ENCODE measurements at places on chromosomes 6 and 20.
A peak's percentile ranks its signal among the peaks of the same experiment; 100 is the strongest.

DNA sequence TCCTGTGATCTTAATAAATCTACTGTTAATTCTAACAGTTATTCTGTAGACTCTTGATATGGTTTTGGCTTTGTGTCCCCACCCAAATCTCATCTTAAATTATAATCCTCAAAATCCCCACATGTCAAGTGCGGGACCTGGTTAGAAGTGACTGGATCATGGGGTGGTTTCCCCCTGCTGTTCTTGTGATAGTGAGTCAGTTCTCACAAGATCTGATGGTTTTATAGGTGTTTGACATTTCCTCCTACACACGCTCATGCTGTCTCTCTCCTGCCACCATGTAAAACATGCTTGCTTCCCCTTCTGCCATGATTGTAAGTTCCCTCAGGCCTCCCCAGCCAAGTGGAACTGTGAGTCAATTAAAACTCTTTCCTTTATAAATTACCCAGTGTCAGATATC, 10.5 kb upstream of the EPB41L2 start:
- no peak for DNase-seq

- no peak for DNase-seq
Observed at GRCh38 chr6:19333936-19334335, 503.2 kb upstream of the ID4 start.

DNA sequence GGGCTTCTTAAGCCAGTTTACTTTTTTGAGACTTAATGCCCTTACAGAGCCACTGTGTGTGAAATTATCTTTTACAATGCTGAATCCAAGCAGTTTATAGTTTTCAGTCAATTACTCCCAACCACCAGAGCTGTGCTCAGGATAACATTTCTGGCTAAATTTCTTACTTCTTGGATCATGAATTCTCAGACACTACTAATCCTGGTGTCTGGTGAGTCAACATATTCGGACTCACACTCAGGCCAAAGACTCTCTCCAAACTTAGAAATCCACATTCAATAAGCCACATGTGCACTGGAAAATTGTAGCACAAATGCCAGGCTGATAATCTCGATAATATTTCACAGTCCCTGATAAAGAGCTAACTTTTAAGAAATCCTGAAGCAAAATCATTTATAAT, 49.0 kb downstream of the PTPRT start:
- DNase-seq = no peak

DNA sequence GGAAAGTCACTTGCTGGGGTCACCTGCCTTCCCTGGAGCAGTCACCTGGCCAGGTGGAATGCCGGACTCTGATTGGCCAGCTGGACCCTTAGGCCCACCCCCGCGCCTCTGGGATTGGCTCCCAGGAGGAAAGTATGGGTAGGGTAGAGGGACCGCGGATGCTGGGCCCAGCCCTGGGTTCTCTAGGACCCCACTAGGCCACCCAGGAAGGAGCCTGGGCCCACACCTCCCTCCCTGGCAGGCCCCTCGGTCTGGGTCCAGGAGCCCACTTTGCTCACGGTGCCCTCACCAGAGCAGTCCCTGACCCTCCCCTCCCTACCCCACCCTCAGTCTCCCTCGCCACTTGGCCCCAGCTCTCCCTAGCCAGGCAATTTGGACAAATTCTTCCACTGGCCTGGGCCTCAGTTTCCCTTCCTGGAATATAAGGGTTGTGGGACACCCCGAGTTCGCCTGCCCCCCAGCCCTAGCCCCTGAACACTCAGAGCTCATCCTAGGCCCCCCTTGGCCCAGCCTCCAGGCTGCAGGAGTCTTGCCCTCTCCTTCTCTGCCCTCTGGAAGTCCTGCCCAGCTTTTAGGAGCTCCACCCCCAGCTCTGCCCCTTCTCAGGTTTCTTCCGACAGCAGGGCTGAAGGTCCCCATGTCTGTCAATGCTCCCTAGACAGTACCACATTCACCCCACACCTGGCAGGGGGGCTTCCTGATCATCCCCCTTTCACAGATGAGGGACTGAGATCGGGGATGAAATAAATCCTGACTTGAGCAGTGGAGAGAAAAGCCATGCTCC, 299.6 kb downstream of the TAF4 start:
- DNase-seq = no peak

DNA sequence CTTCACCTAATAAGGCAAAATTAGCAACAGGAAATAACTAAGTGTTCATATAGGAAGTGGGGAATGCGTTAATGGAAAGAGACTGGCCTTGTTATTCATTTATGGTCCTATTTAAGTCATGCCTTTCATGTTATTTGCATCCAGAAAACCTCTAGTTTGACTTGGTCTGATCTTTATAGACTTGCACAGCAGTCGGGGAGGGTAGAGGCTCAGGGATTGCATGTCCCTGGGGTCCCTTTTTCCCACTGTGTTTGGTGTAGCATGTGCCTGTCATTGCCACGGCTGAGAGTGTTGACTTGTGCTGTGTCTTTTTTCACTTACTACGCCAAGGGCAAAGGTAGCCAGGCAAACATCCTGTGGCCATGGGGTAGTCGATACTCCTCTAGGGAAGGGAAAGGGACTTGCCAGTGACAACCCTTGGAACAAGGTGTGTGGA, 105.4 kb upstream of the RIN2 start:
- no peak for DNase-seq

- DNase-seq = no peak
Observed at GRCh38 chr20:63346131-63347080, 14.7 kb downstream of the CHRNA4 start.

DNA sequence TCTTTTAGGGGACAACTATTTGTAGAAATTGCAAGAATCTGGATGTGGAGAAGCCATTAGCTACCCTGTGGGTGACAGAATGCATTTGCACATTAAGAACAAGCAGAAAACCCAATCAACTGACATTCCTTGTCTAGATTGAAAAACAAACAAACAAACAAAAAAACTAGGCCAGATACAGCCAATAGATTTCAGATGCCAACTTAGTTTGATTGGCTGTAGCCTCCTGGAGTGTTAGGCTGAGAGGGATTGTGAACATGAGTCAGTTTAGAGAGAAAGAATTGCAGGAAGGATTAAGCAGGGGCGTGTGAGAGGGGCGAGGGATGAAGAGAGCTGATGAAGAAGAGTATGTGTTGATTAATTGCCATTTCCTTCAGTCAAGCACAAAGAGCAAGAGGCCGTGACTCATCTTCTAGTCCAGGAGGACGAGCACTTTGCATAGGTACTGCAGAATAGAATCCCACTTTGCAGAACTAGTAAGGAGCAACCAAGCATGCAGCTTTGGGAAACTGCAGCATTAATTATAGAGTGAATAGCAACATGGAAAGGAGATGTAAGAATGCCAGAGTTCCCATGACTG, 188.0 kb upstream of the RAB32 start:
- no peak for DNase-seq

- no peak for DNase-seq
Observed at GRCh38 chr20:53819973-53820451, 226.4 kb upstream of the ZNF217 start.

DNA sequence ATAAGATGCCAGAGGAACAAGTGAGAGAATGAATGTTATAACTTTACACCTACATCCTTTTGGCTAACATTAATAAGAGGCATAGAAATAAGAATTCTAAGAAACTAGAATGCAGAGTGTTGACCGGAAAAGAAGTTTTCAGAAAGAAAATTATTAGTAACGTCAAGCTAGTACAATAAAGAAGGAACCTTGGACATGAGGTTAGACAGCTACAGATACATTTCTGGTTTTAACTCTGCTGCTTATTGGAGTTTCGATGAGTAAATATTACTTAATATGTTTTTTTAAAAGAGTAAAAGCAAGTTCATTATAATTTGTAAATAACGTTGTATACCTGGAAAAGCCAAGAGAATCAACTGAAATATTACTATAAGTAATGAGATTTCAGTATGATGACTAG, 22.7 kb downstream of the TAB2 start:
- DNase-seq = no peak

DNA sequence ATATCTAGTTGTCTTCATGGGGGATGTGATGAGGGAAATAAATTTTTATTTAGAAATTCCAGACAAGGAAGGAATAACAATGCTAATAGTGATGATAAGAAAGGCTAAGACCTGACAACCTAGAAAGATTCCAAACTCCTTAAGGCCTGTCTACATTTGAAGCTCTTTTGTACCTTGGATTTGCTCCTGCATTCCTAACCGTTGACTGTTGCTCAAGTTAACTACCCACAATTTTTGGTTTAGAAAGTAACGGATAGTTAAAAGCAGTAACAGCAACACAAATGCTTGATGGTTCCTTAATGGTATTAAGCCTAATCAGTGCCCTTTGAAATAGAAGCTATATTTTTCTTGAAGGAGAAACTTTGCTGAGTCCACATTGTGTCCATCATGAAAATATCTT, 52.9 kb downstream of the TRMT11 start:
- DNase-seq = no peak

GRCh38 chr20:61980647-61981583, 84.8 kb downstream of the TAF4 start:
- DNase-seq = no peak

- no peak for DNase-seq
Observed at GRCh38 chr6:85372188-85372914, 77.5 kb upstream of the NT5E start.

GRCh38 chr20:10061641-10062040, 26.9 kb downstream of the ANKEF1 start:
- no peak for DNase-seq

DNA sequence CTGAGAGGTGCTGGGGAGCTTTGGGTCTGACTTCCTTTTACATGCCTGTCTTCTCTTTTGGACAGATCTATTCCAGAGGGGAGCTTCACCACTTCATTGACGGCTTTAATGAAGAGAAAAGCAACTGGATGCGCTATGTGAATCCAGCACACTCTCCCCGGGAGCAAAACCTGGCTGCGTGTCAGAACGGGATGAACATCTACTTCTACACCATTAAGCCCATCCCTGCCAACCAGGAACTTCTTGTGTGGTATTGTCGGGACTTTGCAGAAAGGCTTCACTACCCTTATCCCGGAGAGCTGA, 13.1 kb downstream of the PRDM1 start:
- DNase-seq = no peak

DNA sequence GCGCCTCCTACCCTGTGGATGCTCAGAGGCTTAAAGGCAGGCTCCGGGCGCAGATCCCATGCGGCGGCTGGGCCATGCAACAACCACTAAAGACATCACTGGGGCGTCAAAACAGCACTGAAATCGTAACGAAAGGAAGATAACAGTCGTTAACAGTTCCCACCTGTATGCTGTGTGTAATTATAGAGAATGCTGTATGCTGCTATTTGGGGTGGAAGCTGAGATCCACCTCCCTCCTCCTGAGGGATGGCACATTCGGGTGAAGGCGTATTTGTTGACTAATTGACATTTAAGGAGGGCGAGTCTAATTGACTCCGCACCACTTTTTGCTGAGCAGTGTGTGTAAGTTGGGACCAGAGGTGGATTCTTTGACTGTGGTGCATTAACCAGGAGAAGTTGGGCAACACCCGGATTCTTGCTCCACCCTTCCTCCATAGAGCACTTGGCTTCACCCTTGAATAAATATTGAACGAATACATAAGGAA, 687 bp downstream of the SLC35A1 start:
- peak; percentile 29 for DNase-seq

- no peak for DNase-seq
Observed at GRCh38 chr6:114886670-114887436, 544.0 kb upstream of the HS3ST5 start.

GRCh38 chr6:104955927-104956730, 778 bp upstream of the LIN28B start:
- no peak for DNase-seq

DNA sequence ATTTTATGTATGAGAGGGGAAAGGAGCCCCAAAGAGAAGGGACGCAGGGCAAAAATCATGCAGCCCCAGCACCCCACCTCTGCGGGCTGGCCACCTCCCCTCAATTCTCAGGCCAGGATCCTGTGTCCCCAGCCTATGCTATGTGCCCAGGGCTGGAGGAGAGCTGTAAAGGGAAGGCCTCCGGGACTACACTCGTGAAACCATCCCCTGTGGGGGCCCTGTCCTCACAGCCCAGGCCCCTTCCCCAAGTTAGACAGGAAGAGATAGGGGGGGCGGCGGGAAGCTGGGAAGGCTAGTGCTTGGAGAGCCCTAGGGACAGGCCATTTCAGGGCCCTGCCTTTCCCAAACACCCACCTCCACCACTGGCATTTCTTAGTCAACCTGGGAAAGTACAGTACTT, 1.4 kb upstream of the COL11A2 start:
- DNase-seq = no peak

DNA sequence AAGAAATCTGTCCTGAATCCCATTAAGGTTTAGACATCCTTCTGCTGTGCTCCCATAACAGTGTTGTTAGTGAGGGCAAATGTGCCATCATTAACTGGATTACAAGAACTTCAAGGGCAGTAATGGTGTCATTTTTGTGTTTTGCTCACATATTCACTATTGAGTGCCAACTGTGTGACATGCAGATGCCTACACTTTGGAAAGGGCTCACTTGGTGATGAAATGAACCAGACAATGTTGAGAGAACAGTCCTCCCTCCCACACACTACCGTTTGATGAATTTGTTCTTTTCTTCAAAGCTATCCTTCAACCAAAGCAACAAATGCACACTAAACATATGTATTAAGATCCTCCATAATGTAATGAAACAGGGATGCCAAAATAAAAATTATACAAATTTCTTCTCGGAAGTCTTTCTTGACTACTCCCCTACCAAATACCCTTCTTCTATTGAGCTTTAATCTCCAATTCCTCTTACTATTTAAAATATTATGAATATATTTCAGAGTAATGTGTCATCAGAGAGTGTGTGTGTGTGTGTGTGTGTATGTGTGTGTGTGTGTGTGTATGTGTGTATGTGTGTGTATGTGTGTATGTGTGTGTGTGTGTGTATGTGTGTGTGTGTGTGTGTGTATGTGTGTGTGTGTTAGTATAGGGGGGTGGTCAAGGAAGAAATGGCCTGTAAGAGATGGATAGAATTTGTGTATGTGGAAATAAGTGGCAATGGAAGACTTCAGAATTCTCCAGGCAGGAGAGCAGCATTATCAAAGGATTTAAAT, 92.3 kb upstream of the ENPP5 start:
- DNase-seq = no peak

GRCh38 chr6:30490026-30490876, 942 bp downstream of the HLA-E start:
- peak; percentile 74 for DNase-seq

DNA sequence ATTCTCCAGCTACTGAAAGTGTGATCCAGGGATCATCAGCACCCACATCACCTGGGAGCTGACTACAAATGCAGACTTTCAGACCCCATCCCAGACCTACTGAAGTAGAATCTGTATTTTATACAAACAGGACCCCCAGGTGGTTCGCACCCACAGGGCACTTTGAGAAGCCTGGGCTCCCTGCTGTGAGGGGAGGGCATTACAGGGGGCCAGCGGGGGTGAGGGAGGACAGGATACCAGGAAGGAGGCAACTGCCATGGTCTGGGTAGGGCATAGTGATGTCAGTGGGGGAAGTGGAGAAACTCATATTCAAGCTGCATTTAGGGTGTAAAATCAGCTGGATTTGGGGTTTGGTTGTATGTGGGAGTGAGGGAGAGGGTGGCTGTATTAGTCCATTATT, 2.0 kb upstream of the ADA start:
- no peak for DNase-seq

DNA sequence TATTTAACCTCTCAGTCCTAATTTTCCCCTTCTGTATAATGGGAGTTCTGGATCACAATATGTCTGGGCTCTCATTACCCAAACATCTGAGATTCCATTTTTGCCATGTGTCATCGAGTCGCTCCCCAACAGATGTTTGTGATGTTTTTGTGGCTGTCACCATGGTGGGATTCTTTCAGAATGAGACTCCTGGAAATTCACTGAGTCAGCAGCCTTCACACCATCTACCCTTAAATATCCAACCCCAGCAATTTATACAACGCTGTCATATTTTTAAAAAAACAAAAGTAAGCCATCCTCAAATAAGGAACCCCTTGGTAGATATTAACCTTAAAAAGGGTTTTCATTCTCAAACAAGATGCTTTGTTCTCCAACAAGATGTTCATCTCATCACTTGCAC, 20.9 kb downstream of the NRSN1 start:
- no peak for DNase-seq

Measured in T-helper 17 cell (primary cell).